ENCODE measurements at places on chromosomes 7 and 10.

DNA sequence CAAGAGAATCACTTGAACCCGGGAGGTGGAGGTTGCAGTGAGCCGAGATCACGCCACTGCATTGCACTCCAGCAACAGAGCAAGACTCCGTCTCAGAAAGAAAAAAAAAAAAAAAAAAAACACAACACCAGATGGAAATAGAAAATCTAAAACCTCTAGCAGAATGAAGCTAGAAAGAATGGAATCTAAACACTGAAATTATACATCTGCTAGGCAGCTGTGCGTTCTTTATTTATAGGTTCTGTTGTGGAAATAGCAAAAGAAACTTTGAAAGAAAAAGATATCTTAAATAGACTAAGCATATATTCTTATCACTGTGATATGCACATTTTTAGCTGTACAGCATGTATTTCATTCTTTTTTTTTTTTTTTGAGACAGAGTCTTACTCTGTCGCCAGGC lies 17.1 kb downstream of the BMPR1A start:
- no peak for DNase-seq

DNA sequence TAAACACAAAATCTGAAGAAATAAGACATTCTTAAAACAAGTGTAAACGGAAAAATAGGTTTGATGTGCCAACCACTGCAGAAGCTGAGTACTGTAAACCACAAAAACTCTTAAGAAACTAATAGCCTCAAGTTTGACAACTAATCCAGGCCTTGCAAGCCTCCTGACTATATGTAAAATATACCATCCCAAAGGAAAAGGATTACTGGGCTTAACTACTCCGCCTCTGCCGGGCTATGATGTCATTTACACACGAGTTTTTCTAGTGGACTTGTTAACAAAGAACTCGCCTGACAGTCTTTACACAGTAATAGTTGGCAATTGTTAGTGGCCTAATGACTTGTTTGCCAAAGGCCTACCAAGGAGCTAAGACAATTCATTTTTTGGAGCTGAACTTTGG lies 2.1 kb downstream of the KIF5B start:
- DNase-seq: peak; percentile 57

- no peak for DNase-seq
These were observed 179.1 kb downstream of the KLF6 start for GRCh38 chr10:3605882-3606281.

DNA sequence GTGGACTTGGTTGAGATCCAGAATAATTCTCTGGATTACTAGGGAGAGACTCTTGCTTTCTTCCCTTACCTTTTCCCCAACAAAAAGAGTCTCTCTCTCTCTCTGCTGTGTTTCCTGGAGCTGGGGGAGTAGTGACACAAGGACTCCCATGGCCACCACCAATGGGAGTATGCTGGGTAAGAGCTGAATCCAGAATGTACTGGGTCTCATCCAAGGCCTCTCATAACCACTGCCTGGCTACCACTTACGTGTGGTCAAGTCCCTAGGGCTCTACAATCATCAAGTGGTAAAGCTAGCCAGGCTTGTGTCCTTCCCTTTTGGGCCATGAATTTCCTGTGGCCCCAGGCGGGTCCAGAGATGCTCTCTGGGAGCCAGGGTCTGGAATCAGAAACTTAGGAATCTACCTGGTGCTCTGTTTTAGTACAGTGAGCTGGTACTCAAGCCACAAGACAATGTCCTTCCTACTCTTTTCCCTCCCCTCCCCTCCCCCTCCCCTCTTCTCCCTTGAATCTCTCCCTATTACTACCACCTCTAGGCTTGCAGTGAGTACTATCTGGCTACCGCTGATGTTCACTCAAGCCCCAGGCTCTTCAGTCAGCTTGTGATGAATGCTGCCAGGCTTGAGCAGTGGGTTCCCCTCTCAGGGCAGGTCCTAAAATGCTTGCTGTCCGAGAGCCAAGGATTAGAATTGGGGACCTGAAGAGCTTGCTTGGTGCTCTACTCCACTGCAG lies 196.6 kb downstream of the BBS9 start:
- no peak for DNase-seq

- DNase-seq: no peak
These were observed 179.2 kb downstream of the ST7 start for GRCh38 chr7:117132321-117133120.

- DNase-seq: peak; percentile 13
These were observed 15.8 kb upstream of the OPALIN start for GRCh38 chr10:96374639-96374984.

- no peak for DNase-seq
These were observed 5.4 kb downstream of the FERD3L start for GRCh38 chr7:19139706-19140327.

GRCh38 chr10:117365612-117366011 lies 9.6 kb downstream of the PDZD8 start:
- DNase-seq: no peak

- DNase-seq: no peak
These were observed 50.9 kb downstream of the TFAM start for GRCh38 chr10:58436071-58436470.

DNA sequence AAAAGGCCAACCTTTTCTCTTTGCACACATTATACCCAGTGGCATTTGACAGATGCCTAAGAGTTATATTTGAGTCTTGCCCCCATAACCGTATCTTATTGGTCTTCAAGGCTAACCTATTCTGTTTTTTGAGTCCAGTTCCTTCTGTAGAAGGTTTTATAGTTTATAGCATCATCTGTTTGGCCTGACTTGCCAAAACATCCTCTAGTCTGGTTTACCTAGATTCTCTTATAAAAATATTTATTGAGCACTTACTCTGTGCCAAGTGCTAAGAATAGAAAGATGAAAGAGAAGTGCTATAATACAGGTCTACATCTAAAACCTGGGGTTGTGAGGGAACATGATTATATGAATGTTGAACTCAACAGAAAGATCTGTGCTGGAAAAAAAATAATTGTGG lies 55.9 kb upstream of the PIP4K2A start:
- DNase-seq: no peak

GRCh38 chr7:54166419-54166818 lies 375.8 kb upstream of the VSTM2A start:
- DNase-seq: no peak

GRCh38 chr7:39252916-39253315 lies 275.2 kb downstream of the POU6F2 start:
- no peak for DNase-seq

GRCh38 chr7:47710201-47710935 lies 128.5 kb upstream of the TNS3 start:
- no peak for DNase-seq

GRCh38 chr7:37541810-37542443 lies 93.3 kb upstream of the ELMO1 start:
- DNase-seq: no peak

- no peak for DNase-seq
These were observed 4.8 kb downstream of the NHLRC2 start for GRCh38 chr10:113859261-113859660.

GRCh38 chr7:21580073-21580521 lies 37.3 kb downstream of the DNAH11 start:
- DNase-seq: no peak

DNA sequence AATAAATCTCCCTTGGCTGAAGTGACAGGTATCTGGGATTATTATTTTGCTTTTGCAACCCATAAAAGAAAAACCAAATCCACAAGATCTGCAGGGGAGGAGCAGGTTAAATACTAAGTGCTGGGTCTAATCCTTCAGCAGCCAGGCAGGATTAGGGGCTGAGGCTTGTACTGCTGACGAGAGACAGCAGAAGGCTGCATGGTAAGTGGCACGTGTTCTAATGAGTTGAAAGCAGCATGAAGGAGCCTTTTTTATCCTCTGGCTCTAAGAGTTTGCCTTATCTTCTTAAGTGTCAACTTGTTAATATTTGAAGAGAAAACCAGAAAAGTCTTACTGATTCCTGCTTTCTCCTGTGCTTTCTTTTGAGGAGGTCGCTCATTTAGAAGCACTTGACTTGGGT lies 50.0 kb downstream of the LYZL2 start:
- peak; percentile 90 for DNase-seq

- DNase-seq: no peak
These were observed 141.4 kb upstream of the PRKCQ start for GRCh38 chr10:6721480-6721879.

GRCh38 chr7:37982423-37982822 lies 62.0 kb downstream of the EPDR1 start:
- DNase-seq: no peak

- DNase-seq: no peak
These were observed 125.7 kb upstream of the ZNF438 start for GRCh38 chr10:31157123-31158010.

DNA sequence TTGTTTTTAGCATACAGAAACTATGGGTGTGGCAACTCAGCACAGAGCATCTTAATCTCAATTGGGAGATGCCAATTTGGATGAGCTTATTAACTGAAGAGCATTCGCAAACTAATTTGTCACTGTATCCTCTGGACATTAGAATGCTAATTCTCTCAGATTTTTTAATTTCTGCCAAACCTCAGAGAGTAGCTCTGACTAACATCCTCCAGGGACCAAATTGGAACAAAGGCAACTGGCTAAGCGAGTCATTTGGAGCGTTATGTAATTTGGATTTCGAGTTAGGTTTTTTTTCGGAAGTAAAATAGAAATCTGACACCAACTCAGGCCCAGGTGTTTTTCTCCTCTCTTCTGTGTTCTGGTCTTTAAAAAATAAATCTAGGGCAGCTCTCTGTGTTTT lies 201.9 kb downstream of the BMPER start:
- DNase-seq: no peak

DNA sequence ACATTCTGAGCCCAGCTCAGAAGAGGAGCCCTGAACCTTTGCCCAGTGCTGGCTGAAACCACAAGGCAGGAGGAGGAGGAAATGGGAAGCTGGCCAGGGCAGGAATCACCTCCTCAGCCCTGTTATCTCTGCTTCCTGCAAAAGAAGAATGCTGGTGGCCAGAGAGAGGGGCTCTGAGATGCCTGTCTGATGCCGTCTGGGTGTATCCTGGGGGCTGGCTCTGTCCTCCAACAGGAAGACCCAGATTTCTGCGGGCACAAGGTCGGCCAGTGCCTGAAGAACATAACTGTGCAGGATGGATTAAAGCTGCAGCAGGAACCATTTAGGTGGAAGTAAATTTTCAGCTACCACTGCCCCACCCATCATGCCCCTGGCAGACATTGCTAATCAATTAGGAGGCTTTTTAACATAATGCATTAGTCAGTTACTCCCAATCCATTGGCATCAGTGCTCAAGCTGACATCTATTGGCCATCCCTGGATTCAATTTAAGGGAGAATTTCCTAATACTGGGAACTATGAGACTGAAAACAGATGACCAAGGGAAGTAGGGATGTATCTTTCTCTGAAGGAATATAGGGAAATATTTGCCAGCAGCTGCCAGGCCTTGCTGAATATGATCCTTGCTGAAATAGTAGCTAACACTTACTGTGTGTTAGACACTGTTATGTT lies 67.7 kb downstream of the COL13A1 start:
- DNase-seq: no peak

DNA sequence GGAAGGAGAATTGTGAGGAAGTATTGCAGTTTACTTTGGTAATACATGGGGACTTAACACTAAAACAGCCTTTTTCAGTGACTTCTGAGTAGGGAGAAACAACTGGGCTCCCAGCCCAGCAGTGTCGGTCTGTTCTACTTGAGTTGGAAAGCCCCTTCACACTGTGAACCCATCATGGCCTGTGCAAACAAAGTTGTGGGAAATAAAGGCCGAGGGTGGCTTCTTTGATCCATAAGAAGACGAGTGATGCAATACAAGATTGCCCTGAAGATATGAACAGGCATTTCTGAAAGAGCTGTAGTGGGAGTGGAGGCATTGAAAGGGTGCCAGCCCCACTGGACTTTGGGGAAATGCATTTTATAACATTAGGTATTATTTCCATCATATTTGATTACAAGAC lies 28.3 kb downstream of the C10orf120 start:
- no peak for DNase-seq

GRCh38 chr7:128836729-128837348 lies 6.6 kb downstream of the FLNC start:
- DNase-seq: no peak

GRCh38 chr7:22782616-22783232 lies 39.9 kb downstream of the TOMM7 start:
- DNase-seq: peak; percentile 76

DNA sequence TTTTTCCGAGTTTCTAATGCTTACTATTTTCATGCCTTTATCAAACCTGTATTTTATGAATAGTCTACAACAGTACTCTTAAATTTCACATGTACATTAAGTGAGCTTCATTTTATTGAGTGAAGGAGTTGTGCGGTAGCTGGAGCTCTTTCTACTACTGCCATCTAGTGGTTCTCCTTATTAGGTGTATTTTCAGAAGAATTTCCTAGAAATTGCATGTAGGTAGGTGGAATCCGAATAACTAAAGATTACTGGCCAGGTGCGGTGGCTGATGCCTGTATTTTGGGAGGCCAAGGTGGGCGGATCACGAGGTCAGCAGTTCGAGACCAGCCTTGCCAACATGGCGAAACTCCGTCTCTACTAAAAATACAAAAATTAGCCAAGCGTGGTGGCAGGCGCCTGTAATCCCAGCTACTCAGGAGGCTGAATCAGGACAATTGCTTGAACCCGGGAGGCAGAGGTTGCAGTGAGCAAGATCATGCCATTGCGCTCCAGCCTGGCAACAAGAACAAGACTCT lies 38.3 kb downstream of the LRRC72 start:
- peak; percentile 74 for DNase-seq

- DNase-seq: no peak
These were observed 33.9 kb upstream of the IKZF1 start for GRCh38 chr7:50270531-50271018.

DNA sequence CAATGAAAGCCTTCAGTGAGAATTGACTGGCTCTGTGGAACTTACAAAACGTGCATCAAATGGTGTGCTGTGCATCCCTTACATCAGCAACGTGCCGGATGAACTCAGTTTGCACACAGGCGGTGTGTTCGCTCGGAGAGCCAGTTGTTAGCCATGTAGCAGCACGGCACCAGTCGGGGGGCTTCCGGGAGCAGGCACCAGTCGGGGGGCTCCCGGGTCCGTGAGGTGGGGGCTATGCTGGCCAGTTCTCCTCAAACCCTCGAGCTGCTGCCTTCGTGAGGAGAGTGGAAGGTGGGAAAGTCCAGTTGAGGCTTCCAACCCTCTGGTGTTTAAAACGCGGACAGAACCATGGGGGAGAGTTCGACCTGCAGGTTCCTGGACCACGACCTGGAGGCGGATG lies 34.9 kb upstream of the UTF1 start:
- DNase-seq: no peak

- DNase-seq: no peak
These were observed 247.3 kb downstream of the SUGCT start for GRCh38 chr7:40382145-40382544.

DNA sequence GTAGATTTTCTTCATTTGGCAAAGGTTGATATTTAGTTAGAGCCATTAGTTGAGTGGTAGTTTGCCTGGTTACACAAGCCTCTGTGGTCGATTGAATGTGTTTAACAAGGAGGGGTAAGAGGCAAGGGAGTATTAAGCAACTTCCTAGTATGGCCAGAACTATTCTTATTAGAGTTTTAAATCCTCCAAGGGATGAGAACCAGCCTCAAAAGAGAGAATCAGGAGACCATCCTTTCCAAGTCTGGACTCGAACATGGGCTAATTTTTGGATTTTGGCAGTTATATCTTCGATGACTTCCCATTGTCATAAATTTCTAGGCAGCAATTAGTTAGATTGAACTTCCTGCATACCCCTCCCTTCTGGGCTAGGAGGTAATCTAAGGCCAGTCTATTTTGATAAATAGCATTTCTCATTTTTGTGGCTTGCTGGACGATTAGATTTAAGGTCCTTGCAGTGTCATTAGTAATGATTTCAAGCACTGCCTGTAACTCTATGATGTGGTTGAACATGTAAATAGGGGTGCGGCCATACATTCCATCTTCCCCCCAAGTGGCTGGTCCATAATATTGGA lies 219.5 kb upstream of the KCND2 start:
- no peak for DNase-seq

- DNase-seq: no peak
These were observed 26.4 kb upstream of the HTR5A start for GRCh38 chr7:155043756-155044155.

Measured in NCI-H82 (cell line).